Putamen (tissue), 1 donor: ENCODE measurements at places on chromosomes 6 and 20.

GRCh38 chr6:42569102-42570028 is 5.5 kb downstream of the UBR2 start:
- DNase-seq = no peak

DNA sequence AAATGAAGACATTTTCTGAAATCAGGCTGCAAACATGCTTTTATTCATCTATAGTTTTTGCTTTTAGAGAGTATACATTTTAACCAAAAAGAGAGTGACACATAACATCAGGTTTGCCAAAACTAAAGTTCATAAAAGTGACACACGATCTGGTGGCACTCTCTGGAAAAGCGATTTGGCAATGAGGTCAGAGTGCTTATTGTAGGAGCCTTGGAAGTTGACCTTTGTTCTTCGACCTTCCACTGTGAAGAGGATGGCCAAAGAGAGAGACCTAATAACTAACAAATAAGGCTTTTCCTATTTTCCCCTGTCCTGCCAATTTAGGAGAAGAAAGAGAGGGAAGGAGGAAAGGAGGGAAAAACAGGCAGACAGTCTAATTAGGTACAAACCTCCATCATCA is 230.1 kb downstream of the SIM1 start:
- no peak for DNase-seq

DNA sequence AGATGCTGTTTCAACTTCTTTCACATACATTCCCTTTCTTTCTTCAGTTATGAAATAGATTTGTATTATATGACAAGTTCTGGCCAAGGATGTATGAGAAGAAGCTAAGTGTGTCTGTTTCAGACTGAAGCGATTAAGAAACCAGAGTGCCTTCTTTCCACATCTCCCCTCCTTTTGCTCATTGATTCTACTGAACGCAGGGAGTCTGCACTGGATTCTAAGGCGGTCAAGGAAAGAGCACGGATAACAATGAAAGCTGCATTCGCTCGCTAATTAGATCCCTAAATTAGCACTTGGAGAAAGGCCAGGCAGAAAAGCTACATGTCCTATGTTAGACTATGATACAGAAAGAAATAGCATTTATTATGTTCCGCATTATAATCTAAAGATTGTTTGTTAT is 267.7 kb downstream of the HAO1 start:
- no peak for DNase-seq

- DNase-seq = no peak
These were observed 1.3 kb upstream of the REPS1 start for GRCh38 chr6:138989098-138989983.

- DNase-seq = no peak
These were observed 1.2 kb upstream of the NTSR1 start for GRCh38 chr20:62707276-62707920.
